CD4-positive, alpha-beta T cell treated with Interleukin-2 at 100 ng/mL for 4 hours (primary cell): ENCODE measurements at places on chromosomes 7 and 10.
A peak's percentile ranks its signal among the peaks of the same experiment; 100 is the strongest.

DNA sequence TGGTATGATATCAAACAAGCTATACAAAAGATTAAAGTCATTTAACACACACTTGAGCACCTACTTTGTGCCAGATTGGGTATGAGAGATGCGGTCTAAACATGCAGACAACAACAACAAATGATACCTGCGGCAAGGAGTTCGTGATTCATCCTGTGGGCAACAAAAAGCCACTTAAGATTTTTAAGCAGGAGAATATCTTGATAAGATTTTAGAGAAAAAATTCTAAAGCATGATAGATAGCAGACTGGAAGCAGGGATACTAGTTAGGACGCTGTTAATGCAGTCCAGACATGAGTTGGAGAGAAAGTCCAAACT, 1.6 kb upstream of the KBTBD2 start:
- peak; percentile 66 for DNase-seq

DNA sequence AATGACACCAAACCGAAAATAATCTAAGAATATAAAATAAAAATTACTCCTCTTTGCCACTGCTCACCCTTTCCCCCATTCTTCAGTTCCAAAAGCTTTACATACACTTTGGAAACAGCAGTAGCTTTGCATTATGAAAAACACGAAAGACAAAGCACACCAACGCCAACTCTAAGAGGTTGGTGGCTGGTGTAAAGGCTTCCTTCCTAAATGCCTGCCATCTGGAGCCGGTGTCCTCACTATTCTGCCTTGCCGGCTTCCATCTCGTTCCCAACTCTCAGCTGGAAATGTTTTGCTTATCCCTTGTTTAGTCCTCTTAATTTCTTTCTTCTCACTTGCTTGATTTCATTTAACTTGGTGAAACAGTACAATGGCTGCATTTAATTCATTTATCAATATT, 281.1 kb upstream of the LRRN3 start:
- DNase-seq = no peak

- no peak for DNase-seq
These were observed 5.9 kb downstream of the GCK start for GRCh38 chr7:44183386-44183785.

- no peak for DNase-seq
These were observed 204.0 kb downstream of the BAMBI start for GRCh38 chr10:28881171-28881882.

GRCh38 chr7:21365866-21366624, 61.8 kb upstream of the SP4 start:
- DNase-seq = peak; percentile 21

DNA sequence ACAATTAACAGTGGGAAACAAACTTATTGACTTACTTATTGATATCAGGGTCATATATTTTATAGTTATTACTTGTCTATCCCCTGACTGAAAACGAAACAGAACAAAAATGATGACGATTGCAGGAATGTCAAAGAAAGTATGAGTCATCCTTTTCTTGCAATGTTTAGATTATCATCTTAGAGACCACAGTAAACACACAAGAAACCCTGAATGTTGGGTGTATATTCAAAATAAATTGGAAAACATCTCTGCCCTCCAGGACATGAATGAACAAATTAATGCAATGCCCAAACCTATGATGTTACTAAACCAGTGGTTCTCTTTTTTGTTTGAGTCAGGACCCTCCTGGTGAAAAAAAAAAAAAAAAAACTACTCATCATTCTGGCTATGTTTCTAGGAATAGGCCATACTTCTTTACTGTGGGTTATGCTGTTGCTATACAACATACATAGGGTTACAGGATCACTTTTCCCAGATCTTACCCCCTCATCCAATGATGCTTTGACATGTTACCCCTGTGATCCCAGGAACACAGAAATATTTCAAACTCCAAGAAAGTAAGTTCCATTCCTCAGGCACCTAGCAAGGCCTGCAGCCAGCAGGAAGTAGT, 623.4 kb upstream of the IGFBP3 start:
- DNase-seq = no peak

GRCh38 chr7:1043552-1044188, 676 bp upstream of the GPR146 start:
- no peak for DNase-seq

GRCh38 chr10:21719502-21719901, 185.5 kb downstream of the MLLT10 start:
- DNase-seq = no peak

GRCh38 chr10:74824900-74825370, 1.5 kb upstream of the KAT6B start:
- DNase-seq = peak; percentile 45

- DNase-seq = no peak
These were observed 21.5 kb downstream of the GIMAP8 start for GRCh38 chr7:150471886-150472285.

GRCh38 chr7:146375170-146375569, 258.6 kb downstream of the CNTNAP2 start:
- DNase-seq = no peak

- no peak for DNase-seq
These were observed 2.9 kb downstream of the BHLHA15 start for GRCh38 chr7:98213888-98214810.
